ENCODE measurements at places on chromosomes 7 and 10. TPM values are rescaled to one million over a fixed set of nuclear protein-coding genes. Genes with fewer than 3 reads are reported as not detected.
A peak's percentile ranks its signal among the peaks of the same experiment; 100 is the strongest.

GRCh38 chr7:55185941-55186609 lies 167.3 kb downstream of the EGFR start:
- DNase-seq = no peak

GRCh38 chr10:63554657-63555056 lies 33.5 kb downstream of the REEP3 start:
- DNase-seq = no peak

DNA sequence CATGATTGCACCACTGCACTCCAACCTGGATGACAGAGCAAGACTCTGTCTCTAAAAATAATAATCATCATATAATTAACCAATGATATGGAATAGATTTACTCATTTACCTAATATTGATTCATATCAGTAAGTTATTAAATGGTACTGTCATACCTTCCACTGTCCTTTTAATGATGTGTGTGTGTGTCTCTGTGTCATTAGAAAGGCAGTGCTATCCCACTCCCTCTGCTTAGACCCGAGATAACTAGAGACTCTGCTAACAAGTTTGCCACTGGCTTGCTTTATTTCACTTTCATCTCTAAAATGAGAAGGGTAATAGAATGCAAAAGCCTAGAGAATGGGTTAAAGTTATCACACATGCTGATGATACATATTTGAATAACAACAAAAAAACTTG lies 21.1 kb downstream of the MCM10 start:
- DNase-seq = no peak

DNA sequence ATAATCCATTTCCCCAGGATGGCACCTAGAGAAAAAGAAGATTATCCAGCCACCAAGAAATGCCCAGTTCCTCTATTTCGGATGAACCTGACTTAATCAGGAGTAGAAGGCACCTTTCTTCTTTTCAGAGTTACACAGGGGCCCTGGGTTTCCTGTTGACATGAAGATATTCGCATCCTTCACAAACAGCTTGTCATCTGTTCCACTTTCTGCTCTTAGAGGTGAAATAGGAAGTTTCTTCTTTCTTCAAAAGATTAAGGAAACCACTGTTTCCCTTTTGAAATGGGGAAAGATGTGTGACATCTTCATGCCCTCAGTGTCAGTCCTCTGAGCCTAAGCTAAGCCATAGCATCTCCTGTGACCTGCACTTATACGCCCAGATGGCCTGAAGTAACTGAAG lies 39.1 kb upstream of the RAB18 start:
- DNase-seq = no peak

GRCh38 chr7:102193806-102194205 lies 92.9 kb upstream of the SH2B2 start:
- DNase-seq = no peak

The RET gene
- 1.2 TPM for total RNA-seq

The SPDYE11 gene
- total RNA-seq = 0.04 TPM

DNA sequence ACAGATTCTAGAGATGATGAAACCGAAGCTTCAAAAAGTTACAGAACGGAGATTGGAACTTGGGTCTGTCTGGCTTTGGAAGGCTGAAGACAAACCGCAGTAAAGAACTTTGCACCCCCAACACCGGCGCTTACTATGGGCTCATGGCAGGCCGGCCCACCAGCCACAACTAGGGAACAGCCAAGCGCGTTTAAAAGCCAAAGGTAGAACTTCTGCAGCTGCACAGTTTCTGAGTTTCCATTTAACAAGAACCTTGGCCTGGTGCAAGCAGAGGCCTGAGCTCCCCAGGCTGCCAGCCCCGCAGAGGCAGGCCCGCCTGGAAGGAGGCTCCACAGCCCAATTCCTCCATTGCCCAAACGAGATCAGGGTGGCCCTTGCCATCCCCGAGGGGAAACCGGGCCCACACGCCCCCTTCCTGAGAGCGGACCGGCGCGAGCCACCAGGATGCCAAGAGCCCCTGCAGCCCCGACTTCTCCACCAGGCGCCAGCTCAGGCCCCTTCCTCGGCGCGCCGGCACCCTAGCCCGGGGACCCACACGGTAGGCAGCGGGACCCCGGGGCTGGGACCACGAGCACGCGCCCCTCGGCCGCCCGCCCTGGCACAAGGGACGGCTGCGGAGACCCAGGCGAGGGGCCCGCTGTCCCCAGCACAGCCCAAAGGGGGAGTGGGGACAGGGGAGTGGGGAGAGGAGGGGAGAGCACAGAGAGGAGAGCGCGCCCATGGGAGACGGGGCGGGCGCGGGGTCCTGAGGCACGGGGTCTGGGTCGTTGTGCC lies 566 bp downstream of the MAD1L1 start:
- peak; percentile 38 for DNase-seq

- DNase-seq = no peak
These were observed 80.9 kb downstream of the SHH start for GRCh38 chr7:155731380-155731779.

DNA sequence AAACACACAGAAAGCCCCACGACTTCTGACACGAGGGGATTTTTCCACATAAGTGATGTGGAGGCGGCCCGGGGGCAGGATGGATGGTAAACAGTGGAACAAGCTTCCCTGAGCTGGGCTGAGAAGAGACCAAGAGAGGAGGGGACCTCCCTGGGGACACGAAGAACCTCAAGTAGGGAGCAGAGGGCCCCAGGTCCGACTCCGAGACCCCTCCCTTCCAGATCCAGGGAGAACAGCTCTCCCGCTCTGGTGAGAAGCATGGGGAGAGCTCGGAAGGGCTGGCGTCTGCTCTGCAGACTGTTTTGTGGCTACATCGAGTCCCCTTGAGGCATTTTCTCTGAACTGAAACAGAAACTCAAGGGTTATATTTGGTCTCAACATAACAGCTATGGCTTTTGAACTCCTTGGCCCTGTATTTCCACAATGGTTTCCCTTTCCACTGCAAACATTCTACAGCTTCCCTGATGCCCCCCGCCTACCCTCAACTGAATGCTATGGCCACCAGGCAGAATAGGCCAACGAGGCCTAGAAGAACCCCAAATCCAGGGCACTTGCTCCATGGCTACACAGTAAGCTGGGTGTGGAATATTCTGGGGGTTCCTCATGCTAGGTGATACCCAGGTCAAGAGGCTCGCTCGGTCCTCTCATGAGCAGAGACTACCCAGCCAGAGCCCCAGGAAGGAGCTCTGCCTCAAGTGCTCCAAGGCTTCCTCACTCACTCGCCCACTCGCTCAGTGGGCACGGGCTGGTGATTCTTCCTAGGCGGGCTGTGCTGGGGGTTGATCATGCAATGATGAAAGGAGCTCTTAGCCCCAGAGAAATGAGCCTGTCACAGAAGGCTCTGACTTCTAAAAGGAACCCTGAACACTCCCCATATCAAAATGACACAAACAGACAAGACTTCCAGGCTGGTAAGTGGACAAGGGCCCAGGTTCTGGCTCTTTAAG lies 47.5 kb downstream of the FAM53B start:
- DNase-seq = no peak

DNA sequence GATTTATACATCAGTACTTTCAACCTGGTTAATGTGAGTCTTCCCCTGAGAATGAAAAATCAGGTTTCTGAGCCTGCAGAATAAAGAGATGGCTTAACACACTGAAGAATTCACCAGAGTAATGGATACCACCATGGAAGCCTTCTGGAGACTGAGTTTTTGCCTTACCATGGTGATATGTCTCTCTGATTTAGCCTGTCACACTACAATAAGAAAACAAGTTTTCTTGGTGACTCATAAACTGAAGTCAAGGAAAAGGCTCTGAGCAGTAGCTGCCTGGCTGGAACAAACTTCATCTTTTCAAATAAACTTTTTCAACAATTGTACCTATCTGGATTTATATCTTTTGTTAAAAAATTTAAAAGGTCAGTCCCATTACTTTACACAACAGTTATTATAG lies 229.0 kb downstream of the PRPF18 start:
- no peak for DNase-seq

The SRRT gene
- 49.8 TPM for total RNA-seq

DNA sequence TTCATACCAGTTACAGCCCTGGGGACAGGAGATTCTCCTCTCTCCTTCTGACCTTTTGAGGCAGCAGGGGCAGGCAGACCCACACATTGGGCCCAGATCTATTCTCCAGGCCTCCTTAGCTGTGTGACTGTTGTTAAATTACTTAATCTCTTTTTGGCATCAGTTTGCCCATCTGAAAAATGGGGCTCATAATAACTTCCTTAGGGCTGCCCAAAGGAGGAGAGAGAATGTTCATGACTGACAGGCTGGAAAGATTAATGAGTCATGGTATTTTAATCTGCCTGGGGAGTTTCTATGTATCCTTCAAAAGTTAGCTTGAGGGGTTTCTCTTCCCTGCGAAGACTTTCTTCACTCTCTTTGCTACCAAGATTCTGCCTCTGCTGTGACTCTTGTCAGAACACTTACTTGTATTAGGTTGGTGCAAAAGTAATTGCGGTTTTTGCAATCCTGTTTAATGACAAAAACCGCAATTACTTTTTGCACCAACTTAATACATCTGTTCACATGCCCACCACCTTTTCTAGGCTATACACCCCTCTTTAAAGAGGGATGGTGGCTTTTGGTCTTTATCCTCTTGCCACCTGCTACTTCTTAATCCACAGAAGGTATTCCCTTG lies 83.4 kb downstream of the ARID5B start:
- DNase-seq = no peak

DNA sequence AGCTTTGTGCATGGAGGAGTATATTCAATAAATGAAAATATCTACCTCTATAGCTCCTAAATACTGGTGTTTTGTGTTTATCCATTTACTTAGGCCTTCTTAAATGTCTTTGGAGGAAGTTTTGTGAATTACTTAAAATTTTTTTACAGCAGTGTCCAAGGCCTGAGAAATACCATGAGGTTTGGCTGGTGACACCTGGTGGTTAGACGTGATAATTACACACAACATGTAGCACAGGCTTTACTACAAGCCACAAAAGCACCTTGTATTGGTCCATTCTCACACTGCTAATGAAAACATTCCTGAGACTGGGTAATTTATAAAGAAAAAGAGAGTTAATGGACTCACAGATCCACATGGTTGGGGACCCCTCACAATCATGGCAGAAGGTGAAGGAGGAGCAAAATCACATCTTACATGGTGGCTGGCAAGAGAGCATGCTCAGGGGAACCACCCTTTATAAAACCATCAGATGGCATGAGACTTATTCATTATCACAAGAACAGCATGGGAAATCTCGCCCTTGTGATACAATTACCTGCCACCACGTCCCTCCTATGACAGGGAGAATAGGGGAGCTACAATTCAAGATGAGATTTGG lies 20.6 kb downstream of the HYAL4 start:
- peak; percentile 72 for DNase-seq

The CC2D2B gene
- total RNA-seq = 0.58 TPM
